Activated CD4-positive, alpha-beta memory T cell treated with anti-CD3 and anti-CD28 coated beads for 36 hours (primary cell): ENCODE measurements at places on chromosomes 6 and 20. TPM values are rescaled to one million over a fixed set of nuclear protein-coding genes. Genes with fewer than 3 reads are reported as not detected.

PKIB gene
- 0.48 TPM for total RNA-seq

CST4 gene
- total RNA-seq: not detected

COL21A1 gene
- not detected for total RNA-seq

GHRH gene
- total RNA-seq: not detected
